ENCODE measurements at places on chromosomes 7 and 10. TPM values are rescaled to one million over a fixed set of nuclear protein-coding genes. Genes with fewer than 3 reads are reported as not detected.

The STEAP1B gene
- 0.08 TPM for total RNA-seq

The ETV1 gene
- total RNA-seq: 3.8 TPM

The CCL24 gene
- 2.1 TPM for total RNA-seq

The CYP3A4 gene
- 138 TPM for total RNA-seq

The CPA4 gene
- total RNA-seq: 0.05 TPM

The GPAM gene
- 157 TPM for total RNA-seq

The SPDYE3 gene
- not detected for total RNA-seq

The SEC31B gene
- total RNA-seq: 5.9 TPM

The PNLIPRP1 gene
- total RNA-seq: not detected

The PSMA2 gene
- 64.2 TPM for total RNA-seq

The WDR86 gene
- 4.9 TPM for total RNA-seq

The HECTD2 gene
- total RNA-seq: 5.0 TPM

The GATAD1 gene
- 12.4 TPM for total RNA-seq

The COPS6 gene
- total RNA-seq: 30.8 TPM

The ANKRD2 gene
- total RNA-seq: not detected

The TMEM176B gene
- total RNA-seq: 382 TPM

The ZNF853 gene
- 0.67 TPM for total RNA-seq

The C10orf105 gene
- total RNA-seq: not detected

The ATXN7L1 gene
- total RNA-seq: 2.1 TPM

The XPNPEP1 gene
- total RNA-seq: 38.1 TPM

The ALOX5 gene
- 16.9 TPM for total RNA-seq

The PTF1A gene
- total RNA-seq: not detected

The ACBD5 gene
- 12.6 TPM for total RNA-seq

The ZNF467 gene
- 3.8 TPM for total RNA-seq

The UCMA gene
- not detected for total RNA-seq

The GCK gene
- total RNA-seq: 0.67 TPM

The ARHGEF35 gene
- total RNA-seq: 1.3 TPM

The CFAP43 gene
- 0.17 TPM for total RNA-seq

The TLX1 gene
- total RNA-seq: 0.79 TPM

The ITPRID1 gene
- not detected for total RNA-seq

Measured in liver (tissue), 10 donors.